ENCODE measurements at places on chromosomes 12 and 14.

DNA sequence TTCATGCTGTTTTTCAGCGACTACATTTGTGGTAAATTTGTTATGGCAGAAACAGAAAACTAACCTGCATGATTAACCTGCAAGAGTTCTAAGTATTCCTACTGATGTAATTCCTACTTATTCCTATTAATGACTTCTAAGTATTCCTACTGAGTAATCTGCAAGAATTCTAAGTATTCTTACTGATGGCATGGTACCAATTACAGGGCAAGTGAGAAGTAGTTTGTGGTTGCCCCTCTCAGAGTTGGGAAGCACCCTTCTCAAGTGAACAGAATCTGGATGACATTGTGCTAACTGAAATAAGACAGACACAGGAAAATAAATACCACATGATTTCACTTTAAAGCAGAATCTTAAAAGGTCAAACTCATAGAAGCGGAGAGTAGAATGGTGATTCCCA, 100.9 kb upstream of the CPNE8 start:
- no peak for DNase-seq

DNA sequence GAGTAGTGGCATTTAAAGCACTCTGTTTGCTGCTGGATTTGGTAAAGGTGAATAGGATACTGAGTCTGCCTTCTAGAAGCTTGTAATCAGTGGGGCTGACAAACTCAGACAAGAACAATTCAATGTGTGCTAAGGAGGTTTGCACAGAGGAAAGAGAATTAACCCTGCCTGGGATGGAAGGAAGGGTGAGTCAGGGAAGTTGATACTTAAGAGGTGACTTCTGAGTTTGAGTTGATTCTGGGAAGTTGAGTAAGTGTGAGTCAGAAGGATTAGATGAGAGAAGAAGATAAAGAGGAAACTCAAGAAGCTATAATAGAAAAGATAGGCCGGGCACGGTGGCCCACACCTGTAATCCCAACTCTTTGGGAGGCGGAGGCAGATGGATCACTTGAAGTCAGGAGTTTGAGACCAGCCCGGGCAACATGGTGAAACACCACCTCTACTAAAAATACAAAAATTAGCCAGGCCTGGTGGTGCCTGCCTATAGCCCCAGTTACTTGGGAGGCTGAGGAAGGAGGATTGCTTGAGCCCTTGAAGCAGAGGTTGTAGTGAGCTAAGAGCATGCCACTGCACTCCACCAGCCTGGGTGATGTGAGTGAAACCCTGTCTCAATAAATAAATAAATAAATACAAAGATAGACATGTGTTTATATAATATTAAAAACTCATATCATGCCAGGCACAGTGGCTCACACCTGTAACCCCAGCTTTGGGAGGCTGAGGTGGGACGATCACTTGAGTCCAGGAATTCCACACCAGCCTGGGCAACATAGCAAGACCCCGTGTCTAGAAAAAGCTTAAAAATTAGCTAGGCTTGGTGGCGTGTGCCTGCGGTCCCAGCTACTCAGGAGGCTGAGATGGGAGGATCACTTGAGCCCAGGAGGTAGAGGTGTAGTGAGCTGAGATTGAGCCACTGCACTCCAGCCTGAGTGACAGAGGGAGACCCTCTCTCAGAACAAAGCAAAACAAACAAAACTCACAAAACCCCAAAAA, 126.8 kb upstream of the CPM start:
- peak; percentile 61 for DNase-seq

DNA sequence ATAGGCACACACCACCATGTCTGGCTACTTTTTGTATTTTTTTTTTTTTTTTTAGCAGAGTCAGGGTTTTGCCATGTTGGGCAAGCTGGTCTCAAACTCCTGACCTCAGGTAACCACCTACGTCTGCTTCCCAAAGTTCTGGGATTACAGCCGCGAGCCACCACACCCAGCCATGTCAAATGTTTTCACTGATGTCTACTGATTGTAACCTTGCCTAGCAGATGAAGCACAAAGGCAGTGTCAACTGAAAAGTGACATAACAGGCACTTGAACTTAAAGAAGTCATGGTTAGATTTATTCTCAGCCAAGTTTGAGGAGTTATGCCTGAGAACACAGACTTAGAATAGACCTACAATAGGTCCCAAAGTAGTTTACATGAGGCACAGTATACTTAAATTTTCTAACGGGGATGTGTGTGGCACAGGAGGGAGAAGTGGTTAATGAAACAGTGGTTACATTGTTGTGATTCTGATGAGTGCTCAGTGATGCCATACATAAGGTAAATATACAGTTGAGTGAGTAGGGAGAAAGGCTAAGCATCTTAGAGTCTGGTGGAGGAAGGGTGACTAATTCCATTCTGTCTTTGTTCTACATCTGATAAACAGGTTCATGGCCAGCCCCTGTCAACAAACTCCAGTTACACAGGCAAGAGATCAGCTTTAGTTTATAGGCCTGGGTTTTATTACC, 12.6 kb upstream of the RNASE4 start:
- no peak for DNase-seq

GRCh38 chr14:22265319-22266141, 323.5 kb downstream of the DAD1 start:
- DNase-seq: peak; percentile 88

Data from inflammatory macrophage treated with lipopolysaccharide for 1 hour (primary cell).